Inflammatory macrophage (primary cell): ENCODE measurements at places on chromosomes 4 and X.

- DNase-seq: no peak
Observed at GRCh38 chr4:59728496-59728895, 1471.6 kb upstream of the ADGRL3 start.

DNA sequence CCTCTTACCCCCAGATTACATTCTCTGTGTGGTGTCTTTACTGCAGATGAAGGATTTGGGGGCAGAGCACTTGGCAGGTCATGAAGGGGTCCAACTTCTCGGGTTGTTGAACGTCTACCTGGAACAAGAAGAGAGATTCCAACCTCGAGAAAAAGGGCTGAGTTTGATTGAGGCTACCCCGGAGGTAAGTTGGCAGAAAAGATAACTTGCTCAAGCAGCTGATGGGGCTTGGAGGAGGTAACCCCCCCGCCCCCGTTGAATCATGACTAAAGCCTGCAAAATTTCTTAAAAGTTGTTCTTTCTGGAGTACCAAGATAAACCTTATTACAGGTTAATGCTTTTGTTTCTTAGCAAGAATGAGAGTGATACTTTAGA, 1.5 kb downstream of the CCNG2 start:
- no peak for DNase-seq

GRCh38 chr4:55154290-55154880, 29.0 kb upstream of the KDR start:
- DNase-seq: no peak

DNA sequence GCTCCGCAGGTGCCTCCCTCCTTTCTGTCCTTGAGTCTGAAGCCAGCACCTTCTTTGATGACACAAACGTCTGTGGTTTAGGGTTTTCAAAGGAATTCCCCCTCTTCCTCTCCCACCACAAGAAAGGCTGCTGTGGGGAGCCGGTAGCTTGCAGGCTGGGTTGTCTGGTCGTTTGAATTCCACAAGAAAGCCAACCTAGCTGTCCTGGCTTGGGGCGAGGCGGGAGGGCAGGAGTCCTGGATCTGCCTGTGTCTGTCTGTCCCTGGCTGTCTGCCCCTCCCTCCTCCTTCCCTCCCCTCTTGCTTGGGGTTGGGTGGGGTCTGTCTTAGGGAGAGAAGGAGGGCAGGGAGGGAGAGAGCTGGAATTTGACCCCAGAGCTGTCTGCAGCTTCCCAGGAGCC, 56.3 kb downstream of the SHROOM2 start:
- DNase-seq: no peak

DNA sequence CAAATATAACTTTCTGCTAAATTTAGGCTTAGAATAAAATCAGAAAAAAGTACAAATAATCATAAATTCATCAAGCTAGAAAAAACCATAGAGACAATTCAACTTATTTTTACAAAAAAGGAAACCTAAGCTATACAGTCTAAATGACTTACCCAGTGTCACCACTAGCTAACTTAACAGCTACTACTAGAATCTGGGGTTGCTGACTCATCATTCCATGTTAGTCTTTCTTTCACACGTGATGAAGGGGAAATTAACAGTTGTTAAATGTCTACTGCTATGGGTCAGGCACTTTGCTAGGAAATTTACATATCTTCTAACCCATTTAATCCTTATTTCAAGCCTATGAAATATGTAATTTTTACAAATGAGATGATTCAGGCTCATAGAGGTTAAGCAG, 349.3 kb upstream of the GALNT7 start:
- DNase-seq: no peak

- no peak for DNase-seq
Observed at GRCh38 chrX:16839219-16839851, 30.8 kb downstream of the RBBP7 start.

DNA sequence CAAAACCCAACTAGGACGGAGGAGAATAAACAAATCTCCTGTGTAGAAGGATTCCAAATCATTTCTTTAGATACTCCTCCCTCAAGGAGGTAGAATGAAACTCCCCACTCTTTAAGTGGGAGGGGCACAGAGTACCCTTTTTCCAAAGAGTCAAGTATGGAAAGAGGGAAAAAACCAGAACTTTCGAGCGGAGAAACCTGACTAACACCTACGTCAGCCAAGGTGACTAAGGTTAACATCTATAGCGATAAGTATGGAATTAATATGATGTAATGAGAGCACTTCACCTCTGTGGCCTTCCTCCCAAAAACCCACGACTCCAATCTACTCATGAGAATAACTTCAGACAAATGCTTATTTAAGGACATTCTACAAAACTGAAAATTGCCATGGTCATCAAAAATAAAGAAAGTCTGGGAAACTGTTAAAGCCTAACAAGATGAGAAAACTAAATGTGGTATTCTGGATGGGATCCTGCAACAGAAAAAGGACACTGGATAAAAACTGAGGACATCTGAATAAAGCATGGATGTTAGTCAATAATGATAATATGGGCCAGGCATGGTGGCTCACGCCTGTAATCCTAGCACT, 157.0 kb upstream of the MAP3K15 start:
- DNase-seq: no peak

DNA sequence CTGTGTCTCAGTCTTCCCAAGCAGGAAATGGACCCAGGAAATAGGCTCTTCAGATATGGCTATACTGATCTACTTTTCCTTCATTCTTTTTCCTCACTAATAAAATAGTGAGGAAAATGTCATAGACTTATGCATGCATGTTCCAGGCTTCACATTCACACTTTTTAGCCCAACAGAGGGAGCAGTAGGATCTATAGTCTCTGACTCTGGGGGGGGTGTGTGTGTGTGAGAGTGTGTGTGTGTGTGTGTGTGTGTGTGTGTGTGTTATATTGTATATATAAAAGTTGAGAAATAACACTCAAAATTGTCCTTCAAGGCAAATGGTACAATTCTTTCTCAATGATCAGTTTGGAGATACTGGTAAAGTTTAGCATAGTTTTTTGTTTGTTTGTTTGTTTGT, 297.2 kb upstream of the GALNT7 start:
- DNase-seq: no peak

DNA sequence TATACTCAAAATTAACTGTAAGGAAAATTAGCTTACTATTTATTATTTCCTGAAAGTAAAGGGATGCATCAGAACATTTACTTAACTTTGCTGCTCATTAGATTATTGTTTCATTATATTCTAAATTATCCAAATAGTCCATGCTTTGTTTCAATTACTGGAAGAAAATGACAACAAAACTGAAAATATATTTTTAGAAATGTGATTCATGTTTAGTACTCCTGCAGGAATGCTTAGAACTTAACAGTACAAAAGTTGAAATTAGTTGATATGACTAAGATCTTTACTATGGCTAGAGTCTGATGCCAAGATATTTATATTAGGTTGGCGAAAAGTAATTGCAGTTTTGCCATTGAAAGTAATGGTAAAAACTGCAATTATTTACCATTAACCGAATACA, 660.5 kb upstream of the PABPC4L start:
- no peak for DNase-seq

DNA sequence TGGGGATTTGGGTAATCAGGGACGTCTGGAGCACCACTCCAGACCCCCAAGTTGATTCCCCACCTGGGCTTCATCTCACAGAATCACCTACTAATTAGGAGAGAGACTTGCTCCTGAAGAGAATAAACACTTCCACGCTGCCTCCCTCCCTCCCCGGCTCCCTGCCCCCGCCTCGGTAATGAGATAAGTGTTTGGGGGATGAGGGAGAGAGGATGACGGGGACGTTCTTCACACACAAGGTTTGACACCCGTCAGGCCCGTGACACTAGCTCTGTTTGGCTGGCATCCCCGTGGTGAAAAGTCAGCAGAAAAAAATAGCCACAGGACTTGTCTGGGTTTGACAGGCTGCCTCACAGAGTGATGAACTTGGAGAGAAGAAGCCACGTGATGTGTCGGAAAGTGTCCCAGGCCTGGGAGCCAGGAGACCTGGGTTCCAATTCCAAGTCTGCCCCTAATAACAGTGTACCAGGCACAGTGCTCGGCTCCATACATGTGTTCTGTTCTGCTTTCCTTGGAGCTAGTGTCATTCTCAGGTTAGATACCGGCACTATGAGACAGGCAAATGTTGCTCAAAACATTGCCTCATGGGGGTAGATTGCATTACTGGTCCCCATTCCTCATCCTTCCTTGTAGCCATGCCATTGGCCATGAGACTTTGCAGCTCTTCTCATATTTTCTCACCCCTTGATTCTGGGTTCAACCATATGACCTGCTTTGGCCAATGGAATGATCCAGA, 578.0 kb downstream of the BCOR start:
- DNase-seq: no peak

- DNase-seq: no peak
Observed at GRCh38 chrX:54964766-54965497, 29.1 kb downstream of the PFKFB1 start.

DNA sequence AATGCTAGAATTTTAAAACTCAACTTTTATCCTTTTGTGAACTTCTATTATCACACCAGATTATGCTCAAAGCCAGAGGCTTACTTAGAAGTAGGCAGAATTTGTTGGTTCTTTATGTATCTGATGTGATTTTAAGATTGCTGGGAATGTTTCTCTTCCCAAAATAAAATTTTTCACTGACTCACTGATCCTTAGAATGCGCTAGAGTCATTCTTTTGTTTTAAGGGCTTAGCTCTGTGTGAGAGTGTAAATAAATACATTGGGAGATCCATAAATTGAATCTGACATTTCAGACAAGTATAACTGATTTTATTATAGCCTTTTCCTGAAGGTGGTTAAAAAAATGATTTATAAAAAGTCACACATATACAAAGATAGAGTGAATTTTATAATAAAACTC, 101.3 kb downstream of the LARP1B start:
- DNase-seq: no peak

GRCh38 chrX:93875621-93876282, 201.7 kb downstream of the FAM133A start:
- DNase-seq: no peak

DNA sequence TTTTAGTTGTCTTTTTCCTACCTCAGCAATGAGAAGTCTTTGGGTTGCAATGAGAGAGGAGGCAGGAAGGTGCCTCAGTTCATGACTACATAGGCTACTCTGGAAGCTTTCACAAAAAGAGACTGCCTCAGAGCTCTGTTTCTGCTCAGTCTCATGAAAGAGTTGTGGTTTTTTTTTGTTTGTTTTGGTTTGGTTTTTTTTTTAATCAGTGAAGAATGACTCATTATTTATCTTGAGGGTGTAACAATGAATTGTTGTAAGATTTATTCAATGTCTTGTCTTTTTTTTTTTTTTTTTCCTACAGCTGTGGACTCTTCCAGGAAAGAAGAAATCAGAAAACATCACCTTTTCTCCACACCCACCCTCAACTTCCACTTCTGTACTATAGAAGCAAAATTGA, 67.5 kb upstream of the CXCL13 start:
- no peak for DNase-seq

DNA sequence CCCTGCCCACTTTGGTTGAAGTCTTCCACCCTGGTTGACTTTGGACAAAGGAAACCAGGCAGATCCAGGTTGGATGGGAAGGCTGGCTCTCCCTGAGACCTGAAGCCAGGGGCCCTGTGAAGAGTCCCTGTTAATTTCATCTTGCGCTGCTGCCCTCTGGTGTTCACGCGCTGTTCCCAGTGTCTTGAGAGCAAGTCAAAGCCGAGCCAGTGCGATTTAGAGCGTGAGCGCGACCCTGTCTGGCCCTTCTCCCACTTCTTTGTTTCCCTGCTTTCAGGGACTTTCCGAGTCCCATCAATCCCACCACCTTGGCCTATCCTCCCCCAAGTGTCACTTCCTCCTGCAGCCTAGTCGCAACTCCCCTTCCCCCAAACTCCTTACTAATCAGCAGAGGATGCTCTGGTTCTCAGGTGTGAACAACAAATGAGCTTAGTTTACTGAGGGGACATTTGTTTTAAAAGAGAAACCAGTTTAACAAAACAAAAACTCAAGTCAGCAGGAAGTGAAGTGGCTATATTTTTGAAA, 25.8 kb upstream of the CHRNA9 start:
- peak; percentile 79 for DNase-seq

- no peak for DNase-seq
Observed at GRCh38 chr4:10204401-10205058, 87.9 kb upstream of the WDR1 start.

GRCh38 chrX:150058728-150059127, 120.4 kb upstream of the EOLA2 start:
- DNase-seq: no peak

DNA sequence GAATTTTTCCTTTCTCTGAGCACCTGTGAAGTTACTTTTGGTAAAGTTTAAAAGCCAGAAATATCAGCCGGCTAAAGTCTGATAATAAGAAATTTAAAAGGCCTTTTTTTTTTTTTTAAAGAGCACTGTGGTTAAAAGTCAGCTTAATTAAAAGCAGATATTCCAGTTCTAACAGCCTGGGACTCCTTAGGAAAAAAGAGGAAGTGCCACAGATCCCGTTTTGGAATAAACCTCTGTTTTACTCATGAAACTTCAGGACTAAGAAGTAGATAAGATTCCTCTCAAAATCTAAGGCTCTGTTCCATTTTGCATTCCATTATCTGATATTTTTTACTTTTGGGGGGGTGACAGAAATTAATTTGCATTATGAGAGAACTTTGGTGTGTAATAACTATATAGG, 37.8 kb downstream of the ABCB7 start:
- no peak for DNase-seq

GRCh38 chr4:182293691-182294255, 50.6 kb downstream of the TENM3 start:
- DNase-seq: no peak

GRCh38 chrX:129731228-129731627, 7.6 kb upstream of the XPNPEP2 start:
- DNase-seq: peak; percentile 64

- no peak for DNase-seq
Observed at GRCh38 chr4:78441756-78442155, 109.8 kb upstream of the ANXA3 start.

DNA sequence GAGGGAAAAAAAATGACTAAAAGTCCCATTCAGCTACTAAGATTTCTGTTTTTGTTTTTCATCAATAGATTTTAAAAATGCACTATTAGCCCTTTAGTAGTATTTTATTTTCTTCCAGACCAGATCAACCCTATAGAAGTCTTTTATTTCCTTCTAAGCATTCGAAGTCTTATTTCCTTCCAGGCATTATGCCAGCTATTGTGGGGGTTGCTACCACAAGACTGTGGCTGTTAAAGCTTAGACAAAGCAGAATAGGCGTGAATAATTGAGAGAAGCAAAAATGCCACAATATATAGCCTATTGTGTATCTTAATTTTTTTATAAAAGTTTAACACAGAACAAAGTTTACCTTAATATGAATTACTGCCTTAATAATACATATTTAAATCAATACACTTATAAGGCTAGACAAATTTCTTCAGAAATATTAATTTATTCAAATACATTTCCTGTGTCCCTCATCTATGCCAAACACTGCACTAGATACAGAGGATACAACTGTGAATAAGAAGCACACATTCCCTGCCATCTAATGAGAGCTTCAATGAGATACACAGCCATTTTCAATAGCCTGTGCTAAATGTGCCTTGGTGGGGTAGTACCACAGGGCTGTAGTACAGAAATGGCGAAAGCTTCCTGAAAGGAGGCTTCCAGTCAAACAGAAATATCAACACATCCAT, 33.1 kb downstream of the SLC10A7 start:
- no peak for DNase-seq

DNA sequence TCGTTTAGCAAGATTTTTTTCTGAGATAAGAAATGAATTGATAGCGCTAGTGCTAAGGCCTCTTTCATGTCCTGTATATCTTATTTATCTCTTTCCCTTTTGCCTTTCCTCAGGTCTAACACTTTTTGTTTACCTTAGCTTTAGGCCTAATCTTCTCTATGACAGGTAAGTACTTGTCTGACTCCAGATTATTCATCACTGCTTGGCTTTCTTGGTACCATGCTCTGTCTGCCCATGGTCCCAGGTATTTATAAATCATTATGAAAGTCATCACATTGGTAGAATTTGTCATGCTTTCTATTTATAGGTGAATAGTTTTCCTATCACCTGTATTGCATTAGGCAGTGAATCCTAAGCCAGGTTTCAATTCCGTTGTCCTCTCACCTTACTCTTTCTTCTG, 99.5 kb upstream of the CTSO start:
- no peak for DNase-seq
